NCI-H2029 treated with DMSO at 0.1 percent for 48 hours (cell line): ENCODE measurements at places on chromosomes 5 and 9.

DNA sequence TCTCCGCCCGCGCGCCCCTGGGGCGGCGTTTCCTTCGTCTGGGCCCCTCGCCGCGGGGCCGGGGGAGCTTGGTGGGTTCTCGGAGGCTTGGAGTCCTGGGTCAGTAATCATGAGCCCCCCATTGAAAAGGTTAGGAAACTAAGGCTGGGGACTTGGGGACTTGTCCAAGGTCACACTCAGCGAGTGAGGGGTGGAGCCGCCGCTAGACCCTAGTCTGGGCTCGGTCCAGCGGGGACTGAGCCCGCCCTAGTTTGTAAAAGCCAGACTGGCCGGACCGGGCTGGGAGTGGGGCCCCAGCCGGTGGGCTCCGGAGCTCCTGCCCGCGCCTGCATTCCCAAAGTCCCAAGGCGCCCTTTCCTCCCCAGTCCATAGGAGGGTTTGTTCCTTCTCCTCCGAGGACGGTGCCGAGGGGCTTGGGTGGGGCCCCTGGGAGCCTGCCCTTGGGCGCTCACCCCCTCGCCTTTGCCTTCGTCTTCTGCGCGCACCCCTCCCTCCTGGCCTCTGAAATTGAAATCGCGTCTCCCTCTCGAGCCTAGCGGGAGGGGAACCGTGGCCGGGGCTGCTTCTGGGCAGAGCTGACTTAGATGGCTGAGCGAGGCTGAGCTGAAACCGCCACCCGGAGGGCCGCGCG is 995 bp downstream of the OLFM1 start:
- DNase-seq = no peak

GRCh38 chr9:83509402-83509801 is 28.8 kb downstream of the FRMD3 start:
- DNase-seq = no peak

- DNase-seq = peak; percentile 50
Observed at GRCh38 chr5:134525683-134526482, 413 bp downstream of the JADE2 start.

DNA sequence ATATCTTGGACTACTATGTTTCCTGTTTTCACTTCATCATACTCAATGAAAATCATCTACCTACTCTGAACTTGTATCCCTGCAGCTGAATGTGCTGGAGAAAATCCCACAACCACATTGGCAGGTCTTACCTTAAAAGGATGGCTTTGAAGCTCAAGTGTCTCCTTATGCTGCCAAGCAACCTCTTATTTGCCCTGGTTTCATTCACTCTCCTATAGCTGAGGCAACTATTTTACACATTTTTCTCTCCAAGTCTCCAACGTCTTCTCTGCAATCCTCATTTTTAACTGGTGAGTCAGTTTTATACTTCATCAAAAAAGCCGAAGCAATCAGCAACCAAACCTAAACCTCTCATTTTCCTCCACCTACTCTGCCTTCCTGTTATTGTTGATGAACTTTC is 49.7 kb downstream of the POU4F3 start:
- peak; percentile 55 for DNase-seq

GRCh38 chr9:74645007-74645639 is 148.0 kb downstream of the RORB start:
- peak; percentile 6 for DNase-seq

- no peak for DNase-seq
Observed at GRCh38 chr5:105878402-105878801, 1792.3 kb downstream of the EFNA5 start.

DNA sequence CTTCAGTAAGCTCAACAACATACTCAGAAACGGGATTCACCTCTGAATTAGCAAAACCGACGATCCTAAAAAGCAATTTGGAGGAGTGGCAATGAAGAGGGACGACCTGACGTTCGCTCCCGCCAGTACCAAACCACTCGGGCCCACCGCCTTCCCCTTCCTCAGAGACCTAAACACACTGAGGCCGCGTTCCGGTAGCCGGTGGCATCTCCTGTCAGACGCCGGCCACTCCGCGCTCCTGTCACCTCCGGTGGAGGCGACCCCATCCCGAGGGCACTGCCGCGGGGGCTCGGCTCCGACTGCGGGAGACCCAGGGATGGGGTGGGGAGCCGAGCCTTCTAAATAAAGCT is 617 bp downstream of the PPP6C start:
- DNase-seq = no peak

- DNase-seq = no peak
Observed at GRCh38 chr9:1125741-1126140, 75.6 kb downstream of the DMRT2 start.

DNA sequence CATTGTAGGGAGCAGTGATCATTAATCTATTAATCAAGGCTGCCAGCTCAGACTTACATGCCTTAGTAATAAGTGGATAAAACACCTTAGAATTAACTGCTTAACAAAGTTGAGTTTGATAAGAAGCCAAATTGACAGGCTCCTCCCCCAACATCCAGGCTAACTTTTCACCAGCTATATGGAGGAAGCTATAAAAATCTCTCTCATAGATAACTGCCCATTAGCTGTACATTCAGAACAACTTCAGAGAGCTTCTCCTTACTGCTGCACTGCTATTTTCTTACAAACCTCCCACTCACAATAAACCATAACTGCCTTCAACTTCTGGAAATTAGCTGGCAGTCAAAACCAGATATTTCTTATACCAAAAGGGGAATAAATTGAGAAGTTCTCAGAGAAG is 364.1 kb downstream of the PRELID2 start:
- no peak for DNase-seq

GRCh38 chr9:120099065-120099464 is 480.9 kb downstream of the CDK5RAP2 start:
- DNase-seq = no peak

DNA sequence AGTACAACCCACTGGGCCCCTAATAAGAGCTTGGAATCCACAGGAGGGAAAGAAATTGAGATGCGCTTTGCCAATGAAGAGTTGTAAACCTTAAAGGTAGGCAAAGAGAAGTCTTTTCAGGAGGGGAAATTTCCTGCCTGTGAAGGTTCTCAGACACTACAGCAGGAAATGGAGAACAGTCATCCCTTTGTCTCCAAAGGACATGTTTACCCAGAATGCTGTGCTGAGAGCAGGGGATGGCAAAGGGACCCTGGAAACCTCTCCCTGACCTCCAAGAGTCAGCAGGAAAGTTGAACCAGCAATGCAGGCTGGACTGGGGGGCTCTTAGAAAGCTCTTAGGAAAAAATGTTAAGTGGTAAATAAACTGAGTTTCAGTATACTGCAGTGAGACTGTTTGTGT is 103.2 kb downstream of the AK8 start:
- DNase-seq = no peak

GRCh38 chr5:170791325-170791954 is 7.9 kb downstream of the GABRP start:
- peak; percentile 38 for DNase-seq

- DNase-seq = peak; percentile 14
Observed at GRCh38 chr5:96997265-96997859, 61.5 kb downstream of the LNPEP start.

DNA sequence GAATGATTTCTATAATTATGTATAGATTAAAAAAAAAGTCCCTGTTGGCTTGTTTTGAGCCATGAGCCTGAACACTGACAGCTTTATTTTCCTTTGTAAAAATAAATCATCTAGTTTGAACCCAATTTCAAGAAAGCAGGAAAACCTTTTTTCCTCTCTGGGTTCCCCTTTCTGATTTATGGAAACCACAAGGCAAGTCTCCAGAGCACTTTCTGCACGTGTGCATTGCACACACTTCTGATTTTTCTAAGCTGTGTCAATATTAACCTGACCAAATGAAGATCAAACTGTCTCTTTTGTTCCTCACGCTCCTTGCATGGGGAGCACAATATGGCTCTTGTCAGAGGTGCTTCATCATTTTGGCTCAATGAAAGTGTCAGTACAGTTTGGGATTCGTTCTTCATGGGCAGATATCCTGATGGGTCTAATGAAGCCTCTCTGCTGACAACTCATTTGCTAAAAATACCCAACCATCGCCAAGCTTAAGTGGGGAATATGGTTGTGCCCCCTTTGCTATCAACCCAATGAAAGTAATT is 39.2 kb upstream of the PCA3 start:
- peak; percentile 40 for DNase-seq

DNA sequence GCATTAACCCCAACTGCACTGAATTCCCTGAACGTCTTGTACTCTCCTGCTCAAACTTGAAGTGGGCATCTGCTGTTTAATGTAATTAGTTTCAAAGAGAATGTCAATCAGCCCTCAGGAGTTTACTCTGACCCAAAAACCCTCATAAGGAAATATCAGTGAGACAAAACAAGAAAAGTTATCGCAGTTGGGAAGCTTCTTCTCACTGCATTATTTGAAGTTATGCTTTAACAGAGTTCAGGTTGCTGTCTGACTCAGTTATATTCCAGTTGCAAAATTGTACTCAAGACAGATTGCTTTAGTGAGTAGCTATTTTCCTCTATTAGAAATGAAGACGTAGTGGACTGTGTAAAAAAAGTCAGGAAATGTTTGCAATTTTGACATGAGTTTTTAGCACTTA is 52.1 kb downstream of the PPIC start:
- no peak for DNase-seq

DNA sequence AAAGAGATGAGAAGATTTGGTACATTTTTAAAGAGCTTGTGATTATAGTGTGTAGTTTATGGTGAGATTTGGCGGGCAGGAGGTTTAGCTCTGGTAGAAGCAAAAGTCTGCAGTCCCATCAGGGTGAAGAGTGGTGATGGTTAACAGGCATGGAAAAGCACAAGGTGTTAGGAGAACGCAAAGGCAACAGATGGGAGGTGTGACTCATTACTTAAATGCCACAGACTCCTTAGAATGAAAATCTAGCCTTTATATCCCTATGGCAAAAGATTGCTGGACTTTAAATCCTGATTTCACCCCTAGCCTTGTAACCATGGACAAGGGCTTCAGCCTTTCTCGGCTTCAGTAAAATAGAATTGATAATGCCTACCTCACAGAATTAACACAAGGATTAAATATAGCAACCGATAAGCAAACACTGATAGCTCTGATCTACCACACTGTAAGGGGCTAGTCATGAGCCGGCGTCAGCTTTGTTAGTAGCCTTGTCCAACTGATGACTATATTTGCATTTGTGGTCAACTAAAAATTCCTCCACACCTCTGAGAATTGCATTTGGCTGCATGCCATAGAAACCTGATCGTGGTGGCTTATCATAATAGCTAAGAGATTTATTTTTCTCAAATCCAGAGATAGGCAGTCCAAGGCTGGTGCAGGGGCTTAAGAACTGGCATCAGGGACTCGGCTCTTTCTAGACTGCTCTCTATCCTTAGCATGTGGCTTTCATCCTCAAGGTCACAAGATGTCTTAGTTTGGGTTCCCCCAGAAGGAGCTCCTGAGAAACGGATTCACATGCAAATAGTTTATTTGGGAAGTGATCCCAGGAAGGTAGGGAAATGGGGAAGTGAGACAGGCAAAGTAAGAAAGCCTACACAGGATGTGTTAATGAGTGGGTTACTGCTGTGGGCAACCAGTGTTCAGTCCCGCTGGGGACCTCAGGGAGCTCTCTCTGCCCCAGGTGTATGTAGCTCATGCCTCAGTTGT is 19.6 kb downstream of the MFAP3 start:
- peak; percentile 97 for DNase-seq

GRCh38 chr5:60672693-60673264 is 27.2 kb downstream of the DEPDC1B start:
- DNase-seq = no peak

GRCh38 chr5:111952555-111952954 is 195.6 kb upstream of the NREP start:
- no peak for DNase-seq

DNA sequence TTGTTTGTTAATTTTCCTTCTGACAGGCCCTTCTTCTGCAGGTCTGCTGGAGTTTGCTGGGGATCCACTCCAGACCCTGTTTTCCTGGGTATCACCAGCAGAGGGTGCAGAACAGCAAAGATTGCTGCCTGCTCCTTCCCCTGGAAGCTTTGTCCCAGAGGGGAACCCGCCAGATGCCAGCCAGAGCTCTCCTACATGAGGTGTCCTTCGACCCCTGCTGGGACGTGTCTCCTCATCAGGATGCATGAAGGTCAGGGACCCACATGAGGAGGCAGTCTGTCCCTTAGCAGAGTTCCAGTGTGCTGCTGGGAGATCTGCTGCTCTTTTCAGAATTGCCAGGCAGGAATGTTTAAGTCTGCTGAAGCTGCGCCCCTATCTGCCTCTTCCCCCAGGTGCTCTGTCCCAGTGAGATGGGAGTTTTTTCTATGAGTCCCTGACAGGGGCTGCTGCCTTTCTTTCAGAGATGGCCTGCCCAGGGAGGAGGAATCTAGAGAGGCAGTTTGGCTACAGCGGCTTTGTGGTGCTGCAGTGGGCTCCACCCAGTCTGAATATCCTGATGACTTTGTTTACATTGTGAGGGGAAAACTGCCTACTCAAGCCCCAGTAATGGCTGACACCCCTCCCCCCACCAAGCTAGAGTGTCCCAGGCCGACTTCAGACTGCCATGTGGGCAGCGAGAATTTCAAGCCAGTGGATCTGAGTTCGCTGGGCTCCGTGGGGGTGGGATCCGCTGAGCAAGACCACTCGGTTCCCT is 772.0 kb upstream of the FAM174A start:
- DNase-seq = no peak

GRCh38 chr5:111075520-111075919 is 4.0 kb downstream of the TSLP start:
- no peak for DNase-seq

DNA sequence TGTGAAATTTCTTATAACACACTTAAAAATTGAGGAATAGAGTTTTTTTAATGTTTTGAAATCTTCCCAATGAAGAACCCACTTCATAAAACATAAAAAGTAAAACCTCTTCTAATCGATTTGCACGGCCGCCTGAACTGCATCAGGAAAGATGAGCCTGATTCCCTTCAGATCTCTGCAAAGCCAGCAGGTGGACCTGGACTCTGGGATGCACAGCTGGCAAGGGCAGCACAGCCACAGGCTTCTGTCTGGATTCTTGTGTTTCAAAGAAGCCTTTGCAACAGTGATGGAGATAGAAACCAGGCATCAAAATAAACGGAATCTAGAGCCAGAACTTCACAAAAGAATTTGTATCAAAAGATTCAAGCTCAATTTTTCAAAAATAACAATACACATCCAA is 36.0 kb upstream of the SPATA31C2 start:
- no peak for DNase-seq

DNA sequence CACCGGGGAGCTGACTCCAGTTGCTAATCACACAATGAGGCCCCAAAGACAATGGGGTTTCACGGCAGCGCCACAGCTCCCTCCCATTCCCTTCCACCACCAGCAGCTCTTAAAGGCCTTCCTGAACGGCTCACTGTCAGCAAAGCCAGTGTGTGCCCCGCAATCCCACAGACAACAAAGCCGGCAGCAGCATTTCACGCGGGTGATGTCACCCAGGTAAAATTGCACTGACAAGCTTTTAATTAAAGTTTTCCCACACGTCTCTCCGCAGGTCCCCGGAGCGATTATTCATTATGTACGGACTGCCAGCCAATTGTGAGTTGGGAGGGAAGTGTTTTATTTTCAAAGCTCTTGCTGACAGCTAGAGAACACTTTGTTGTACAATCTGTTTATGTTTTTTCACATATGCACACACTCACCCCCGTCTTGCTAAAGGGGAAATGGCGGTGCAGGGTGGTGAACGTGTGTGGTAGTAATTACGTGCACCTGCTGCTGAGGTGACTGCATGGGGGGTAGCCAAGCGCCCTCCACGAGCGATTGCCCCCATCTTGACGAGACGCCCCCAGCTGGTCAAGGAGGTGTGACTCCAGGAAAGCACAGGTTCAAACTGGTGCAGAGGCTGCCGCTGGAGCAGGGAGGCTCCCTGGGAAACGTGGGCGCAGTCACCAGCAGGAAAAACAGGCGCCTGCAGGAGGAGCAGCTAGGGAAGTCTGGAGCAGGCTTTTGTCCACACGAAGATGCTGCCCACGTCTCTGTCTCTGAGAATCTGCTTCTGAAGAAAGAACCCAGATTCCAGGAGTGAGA is 65.0 kb downstream of the IRX2 start:
- DNase-seq = peak; percentile 77

GRCh38 chr5:125006011-125006685 is 259.7 kb upstream of the ZNF608 start:
- DNase-seq = no peak
